ENCODE measurements at places on chromosomes 3 and 15.

- DNase-seq, result no peak
These were observed 27.3 kb downstream of the DUT start for GRCh38 chr15:48358229-48359152.

- DNase-seq, result no peak
These were observed 6.2 kb downstream of the THSD4 start for GRCh38 chr15:71121442-71121841.

DNA sequence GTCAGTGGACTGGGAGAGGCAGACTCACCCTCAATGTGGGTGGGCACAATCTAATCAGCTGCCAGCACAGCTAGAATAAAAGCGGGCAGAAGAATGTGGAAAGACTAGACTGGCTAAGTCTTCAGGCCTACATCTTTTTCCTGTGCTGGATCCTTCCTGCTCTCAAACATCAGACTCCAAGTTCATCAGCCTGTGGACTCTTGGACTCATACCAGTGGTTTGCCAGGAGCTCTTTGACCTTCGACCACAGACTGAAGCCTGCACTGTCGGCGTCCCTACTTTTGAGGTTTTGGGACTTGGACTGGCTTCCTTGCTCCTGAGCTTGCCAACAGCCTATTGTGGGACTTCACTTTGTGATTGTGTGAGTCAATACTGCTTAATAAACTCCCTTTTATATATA is 68.0 kb downstream of the CNTN3 start:
- no peak for DNase-seq

DNA sequence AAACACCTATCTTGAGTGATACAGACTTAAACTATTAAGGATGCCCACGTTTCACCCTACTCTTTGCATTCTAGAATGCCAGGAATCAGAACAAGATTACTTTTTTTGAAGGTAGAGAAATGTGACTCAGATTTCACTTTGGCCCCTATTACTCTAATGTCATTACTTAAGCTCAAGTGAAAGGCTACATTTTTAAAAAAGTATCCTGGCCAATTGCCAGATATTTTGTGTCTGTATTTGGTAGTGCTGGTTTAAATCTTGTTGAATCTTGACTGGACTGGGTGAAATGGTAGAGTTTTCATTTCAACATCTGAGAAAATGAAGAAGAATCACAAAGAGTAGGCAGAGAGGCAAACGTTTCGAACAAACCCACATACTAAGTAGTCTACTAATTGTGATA is 218.2 kb upstream of the UBE2E1 start:
- DNase-seq, result no peak

GRCh38 chr3:141650783-141651182 is 87.3 kb upstream of the RNF7 start:
- DNase-seq, result no peak

DNA sequence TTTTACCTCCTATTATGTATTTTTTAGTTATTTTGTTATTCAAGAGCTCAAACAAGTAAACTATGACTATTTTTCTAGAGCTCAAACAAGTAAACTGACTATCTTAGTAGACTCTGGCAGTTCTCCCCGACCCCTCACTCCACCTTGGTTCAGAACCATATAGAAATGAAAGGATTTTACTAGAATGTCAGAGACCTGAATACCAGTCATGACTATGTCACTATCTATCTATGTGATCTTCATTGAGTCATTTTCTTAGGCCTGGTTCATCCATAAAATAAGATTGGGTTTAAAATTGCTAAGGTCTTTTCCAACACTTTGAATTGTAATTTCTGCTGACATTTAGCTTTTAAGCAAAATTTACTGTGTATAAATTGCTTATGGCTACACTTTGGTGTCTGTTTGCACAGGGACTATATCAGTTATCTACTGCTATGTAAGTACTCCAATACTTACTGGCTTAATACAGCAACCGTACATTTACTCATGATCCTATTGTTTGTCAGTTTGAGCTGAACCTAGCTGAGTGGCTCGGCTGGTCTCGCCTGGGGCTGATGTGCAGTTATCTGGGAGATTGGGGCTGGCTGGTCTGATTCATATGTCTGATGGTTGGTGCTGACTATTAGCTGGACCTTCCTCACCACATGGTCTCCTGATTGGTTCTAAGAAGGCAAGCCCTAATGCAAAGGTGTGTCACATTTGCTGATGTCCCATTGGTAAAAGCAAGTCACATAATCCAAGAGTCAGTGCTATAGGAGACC is 37.0 kb downstream of the RASA2 start:
- no peak for DNase-seq

- no peak for DNase-seq
These were observed 50.8 kb downstream of the EFCAB12 start for GRCh38 chr3:129377615-129378014.

- DNase-seq, result no peak
These were observed 420.5 kb upstream of the NAALADL2 start for GRCh38 chr3:174438501-174439145.

GRCh38 chr3:171791692-171792076 is 18.6 kb downstream of the PLD1 start:
- no peak for DNase-seq

- no peak for DNase-seq
These were observed 530.7 kb downstream of the EPHB1 start for GRCh38 chr3:135325726-135326235.

GRCh38 chr3:116034086-116034485 is 410.8 kb downstream of the GAP43 start:
- no peak for DNase-seq

DNA sequence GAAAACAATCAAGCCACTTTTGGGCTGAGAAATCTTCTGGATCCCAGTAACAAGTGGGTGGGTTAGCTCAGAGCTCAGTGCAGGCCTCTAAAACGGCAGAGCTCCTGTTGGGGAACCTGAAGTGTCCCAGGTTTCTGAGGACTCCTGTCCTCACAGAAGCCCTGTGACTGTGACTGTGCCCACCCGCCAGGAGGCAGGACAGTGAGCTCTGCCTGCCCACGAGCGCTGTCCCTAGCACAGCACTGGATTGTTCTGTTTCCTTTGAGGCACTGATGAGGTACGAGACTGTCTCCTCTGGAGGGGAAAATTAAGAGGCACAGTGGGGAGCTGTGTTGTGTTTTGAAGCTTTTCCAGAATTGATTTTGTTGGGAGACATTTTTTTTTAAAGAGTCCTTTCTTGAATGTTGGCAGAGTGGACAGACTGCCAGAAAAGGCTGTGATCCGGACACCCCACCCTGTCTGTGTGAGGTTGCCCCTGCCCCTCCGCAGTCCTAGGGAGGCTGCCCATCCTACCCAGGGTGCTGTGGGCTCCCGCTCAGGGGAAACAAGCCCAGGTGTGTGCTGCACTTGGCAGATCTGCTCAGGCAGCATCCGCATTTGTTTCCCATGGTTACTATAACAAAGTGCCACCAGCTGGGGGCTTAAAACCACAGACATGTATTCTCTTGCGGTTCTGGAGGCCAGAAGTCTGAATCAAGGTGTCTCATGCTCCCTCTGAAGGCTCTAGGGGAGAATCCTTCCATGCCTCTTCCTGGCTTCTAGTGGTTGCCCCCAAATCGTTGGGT is 66.6 kb upstream of the LARS2 start:
- no peak for DNase-seq

GRCh38 chr3:131645638-131646037 is 142.9 kb upstream of the MRPL3 start:
- DNase-seq, result no peak

DNA sequence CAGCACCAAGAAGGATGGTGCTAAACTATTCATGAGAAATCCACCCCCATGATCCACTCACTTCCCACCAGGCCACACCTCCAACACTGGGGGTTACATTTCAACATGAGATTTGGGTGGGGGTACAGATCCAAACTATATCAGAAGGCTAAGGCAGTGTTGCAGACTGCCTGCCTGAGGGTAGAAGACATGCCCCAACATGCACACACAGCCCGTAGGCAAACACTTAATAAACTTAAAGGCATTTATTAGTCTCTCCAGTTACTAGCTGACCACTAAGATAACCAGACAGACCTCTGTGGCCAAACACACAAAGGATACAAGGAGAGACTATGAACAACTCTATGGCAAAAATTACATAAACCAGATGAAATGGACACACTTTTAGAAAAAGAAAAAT is 10.2 kb downstream of the FAM162A start:
- no peak for DNase-seq

- DNase-seq, result no peak
These were observed 5.1 kb downstream of the SPTBN5 start for GRCh38 chr15:41888662-41889253.

DNA sequence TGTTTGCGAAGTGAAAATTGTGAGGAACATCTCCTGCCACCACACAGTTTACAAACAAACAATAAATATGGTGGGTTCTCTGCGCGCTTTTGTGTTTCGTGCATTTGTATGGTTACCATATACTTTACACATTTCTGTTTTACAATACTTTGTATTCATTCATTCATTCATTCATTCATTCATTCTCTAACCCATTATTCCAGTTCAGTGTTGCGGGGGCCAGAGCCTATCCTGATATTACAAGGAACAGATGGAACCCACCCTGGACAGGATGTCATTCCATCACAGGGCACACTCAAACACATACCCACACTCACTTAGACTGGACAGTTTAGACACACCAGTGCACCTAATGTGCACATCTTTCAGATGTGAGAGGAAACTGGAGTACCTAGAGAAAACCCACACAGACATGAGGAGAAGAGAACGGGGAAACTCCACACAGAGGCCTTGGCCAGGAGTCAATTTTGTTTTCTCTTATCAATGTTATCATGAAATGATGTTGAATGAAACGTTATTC is 160.5 kb downstream of the FNDC3B start:
- no peak for DNase-seq

DNA sequence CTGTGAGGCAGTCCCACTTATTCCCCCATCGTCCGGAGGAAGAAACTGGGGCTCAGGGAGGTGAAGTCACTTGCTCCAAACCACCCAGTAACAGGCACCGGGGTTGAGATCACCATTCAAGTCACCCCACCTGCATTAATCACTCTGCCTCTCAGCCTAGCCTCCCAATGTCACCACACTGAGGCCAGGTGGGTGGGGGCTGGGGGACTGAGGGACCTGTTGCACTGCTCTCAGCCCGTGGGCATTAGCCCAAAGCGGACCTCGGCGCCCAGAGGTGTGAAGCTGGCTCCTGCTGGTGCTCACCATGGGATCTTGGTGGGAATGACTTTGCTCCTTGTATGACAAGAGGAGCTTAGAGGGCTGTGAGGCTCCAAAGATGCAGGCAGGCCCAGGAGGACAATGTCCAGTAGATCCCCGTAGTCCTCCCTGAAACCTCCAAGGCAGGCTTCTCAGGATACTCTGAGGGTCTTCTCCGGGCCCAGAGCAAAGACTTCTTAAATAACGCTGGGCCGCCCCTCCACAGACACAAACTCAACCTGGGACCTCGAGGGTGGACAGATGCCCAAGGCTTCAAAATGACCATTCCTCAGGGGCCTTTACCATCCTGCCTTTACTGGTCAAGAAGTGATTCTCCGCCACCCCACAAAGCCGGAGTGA is 1.7 kb downstream of the NT5DC2 start:
- no peak for DNase-seq

DNA sequence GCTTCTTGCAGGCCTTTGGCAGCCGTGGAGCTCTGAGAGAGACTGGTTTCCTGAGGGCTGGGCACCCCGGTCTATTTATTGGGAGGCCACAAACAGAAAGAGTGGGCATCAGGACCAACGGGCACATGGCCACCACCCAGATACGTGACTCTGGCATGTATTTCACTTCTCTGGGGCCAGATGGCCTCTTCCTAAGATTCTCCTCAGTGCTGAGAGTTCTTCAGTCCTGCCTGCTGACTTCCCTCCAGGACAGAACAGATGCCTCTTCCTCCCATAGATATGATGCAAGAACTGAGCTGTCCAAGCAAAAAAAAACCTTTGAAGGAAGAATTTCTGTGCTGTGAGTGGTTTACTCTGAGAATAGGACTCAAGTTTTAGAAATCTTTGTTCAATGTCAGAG is 107.7 kb downstream of the IGF2BP2 start:
- no peak for DNase-seq

- no peak for DNase-seq
These were observed 106.5 kb downstream of the TPRA1 start for GRCh38 chr3:127483902-127484591.

DNA sequence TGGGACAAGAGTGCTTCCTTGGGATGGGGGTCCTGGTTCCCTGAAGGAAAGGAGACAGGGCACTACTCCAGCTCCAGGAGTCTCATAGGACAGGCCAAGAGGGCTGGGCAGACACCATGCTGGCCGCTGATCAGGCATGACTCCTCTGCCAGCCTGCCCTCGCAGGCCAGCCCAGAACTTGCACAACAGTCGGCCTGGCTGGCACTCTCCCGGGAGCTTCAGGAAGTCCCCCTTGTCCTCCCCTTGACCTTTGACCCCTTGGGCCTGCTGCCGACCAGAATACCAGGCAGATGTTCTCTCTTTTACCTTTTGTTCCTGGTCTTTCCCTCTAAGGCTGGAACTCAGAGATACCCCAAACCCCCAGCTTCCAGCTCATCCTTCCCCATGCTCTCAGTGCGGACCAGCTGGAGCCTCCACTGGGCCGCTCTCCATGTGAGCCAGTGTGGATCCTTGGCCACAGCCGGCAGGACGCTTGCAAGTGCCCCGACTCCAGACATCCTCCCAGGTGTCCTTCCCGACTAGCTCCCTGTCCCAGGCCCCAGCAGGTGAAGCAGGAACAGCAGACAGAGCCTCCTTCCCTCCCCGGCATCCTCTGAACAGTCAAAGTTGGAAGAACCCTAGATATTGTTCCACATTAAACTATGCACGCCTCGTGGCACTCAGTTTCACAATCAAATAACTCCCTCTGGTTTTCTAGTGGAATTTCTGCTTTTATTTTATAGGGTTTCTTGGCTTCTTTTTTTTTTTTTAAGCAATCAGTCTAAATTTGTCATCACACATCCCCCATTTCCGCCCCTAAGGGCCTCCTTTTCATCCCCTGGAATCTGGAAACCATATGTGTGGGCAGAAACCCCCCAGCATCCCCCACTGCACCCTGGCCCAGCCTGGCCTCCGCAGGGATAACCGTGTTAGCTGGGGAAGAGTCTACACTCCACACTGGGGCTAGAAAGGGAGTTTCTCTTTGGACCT is 15.7 kb downstream of the VPS18 start:
- DNase-seq, result no peak

GRCh38 chr3:69505770-69506407 is 120.0 kb upstream of the FRMD4B start:
- peak; percentile 0 for DNase-seq

- DNase-seq, result no peak
These were observed 819 bp downstream of the NEK4 start for GRCh38 chr3:52769786-52770455.

GRCh38 chr15:70875001-70875782 is 17.0 kb downstream of the THAP10 start:
- no peak for DNase-seq

- DNase-seq, result no peak
These were observed 332.4 kb upstream of the IGF1R start for GRCh38 chr15:98315971-98316370.

- no peak for DNase-seq
These were observed 23.3 kb upstream of the CHMP2B start for GRCh38 chr3:87203809-87204208.

GRCh38 chr15:78509726-78510312 is 2.4 kb downstream of the HYKK start:
- no peak for DNase-seq

DNA sequence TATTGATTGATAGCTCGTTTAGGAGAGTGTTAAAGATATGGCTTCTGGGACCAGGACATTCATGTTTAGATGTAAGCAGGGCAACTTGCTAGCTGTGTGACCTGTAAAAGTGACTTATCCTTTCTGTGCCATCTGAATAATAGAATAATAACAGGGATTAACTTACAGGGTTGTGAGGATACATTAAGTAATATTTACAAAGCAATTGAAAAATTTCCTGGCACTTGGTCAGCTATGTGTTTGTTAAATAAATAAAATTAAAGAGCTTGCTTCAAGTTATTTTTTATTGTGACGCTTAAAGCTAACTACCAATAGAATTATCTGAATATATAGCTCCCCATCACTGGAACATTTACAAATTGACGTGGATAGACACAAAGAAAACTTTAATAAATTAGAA is 287.9 kb upstream of the CDIN1 start:
- no peak for DNase-seq
